Keratinocyte (primary cell): ENCODE measurements at places on chromosomes 6 and 20.
A peak's percentile ranks its signal among the peaks of the same experiment; 100 is the strongest.

GRCh38 chr6:157645201-157645795 is 177.7 kb upstream of the SNX9 start:
- H3K27me3 ChIP-seq = no peaks in the 10 kb centered on the region
- no peak for DNase-seq
- H3K4me3 ChIP-seq = no peak overlapping the region
- H3K27ac ChIP-seq = no peak overlapping the region
- no peaks in the 10 kb centered on the region for H3K36me3 ChIP-seq
- peaks cover 12% of the 10 kb centered on the region for H3K4me1 ChIP-seq

GRCh38 chr20:57420571-57421252 is 29.5 kb downstream of the RBM38 start:
- H3K4me3 ChIP-seq = no peak overlapping the region
- DNase-seq = no peak
- no peaks in the 10 kb centered on the region for H3K4me1 ChIP-seq
- H3K36me3 ChIP-seq = no peaks in the 10 kb centered on the region
- H3K27me3 ChIP-seq = peaks cover 53% of the 10 kb centered on the region

- H3K36me3 ChIP-seq = no peaks in the 10 kb centered on the region
- no peaks in the 10 kb centered on the region for H3K4me1 ChIP-seq
- H3K4me3 ChIP-seq = no peak overlapping the region
- DNase-seq = no peak
- no peak overlapping the region for H3K27ac ChIP-seq
Observed at GRCh38 chr6:153538491-153538890, 407.4 kb upstream of the RGS17 start.

DNA sequence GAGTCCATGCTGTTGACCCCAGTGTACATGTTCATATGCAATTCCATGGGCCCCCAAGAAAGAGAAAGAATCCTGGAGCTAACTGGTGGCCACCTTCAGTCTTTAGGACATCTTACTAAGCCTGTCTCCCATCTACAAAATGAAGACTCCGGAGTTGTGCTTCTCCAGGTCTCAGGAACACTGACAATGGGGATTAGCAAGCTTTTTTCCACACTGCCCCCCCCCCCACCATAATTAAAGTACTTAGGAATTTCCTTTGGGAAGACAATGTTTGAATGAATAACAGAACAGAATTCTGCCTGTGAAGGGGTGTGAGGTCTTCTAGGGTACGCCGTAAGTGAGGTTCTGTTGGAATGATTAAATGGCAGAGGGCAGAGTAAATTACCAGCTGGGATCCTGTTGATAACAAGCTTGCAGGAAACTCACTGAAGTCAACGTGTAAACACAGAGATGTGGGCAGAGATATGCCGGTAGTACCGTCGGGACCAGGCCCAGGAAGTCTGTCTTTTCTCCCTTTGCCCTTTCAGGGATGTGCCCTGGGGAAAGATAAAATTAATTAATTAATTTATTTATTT is 63.1 kb downstream of the ANKRD6 start:
- H3K27me3 ChIP-seq = no peaks in the 10 kb centered on the region
- no peak overlapping the region for H3K4me3 ChIP-seq
- H3K4me1 ChIP-seq = no peaks in the 10 kb centered on the region
- no peak for DNase-seq

DNA sequence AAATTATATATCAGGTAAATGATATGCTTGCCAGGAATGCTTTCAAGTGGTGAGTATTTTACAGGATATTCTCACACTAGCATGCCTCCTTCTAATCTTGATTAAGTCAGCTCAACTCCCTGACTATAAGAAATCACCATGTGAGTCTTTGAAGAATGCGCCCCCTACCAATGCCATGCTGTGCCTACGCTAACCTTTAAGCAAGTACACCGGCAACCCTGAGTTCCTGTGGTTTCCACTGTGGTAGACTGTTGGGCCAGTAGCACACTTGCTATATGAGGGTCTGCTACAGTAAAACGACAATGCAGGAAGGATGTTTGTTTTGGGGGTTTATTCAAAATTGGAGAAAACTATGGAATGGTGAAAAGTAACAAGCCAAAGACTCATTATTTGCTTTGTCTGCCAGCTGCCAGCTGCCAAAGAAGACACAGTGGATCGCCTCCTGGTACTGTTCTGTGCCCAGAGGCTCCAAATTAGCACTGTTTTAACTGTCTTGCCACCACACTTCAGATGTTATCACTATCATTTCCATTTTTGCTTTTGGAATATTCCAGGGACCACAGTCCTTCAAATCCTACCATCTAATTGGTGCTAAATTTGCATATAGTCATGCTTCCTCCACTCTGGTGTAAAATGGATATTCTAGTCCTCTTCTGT is 333.5 kb downstream of the RNGTT start:
- DNase-seq = no peak
- no peak overlapping the region for H3K27ac ChIP-seq
- no peaks in the 10 kb centered on the region for H3K36me3 ChIP-seq
- no peaks in the 10 kb centered on the region for H3K4me1 ChIP-seq
- H3K27me3 ChIP-seq = no peaks in the 10 kb centered on the region

DNA sequence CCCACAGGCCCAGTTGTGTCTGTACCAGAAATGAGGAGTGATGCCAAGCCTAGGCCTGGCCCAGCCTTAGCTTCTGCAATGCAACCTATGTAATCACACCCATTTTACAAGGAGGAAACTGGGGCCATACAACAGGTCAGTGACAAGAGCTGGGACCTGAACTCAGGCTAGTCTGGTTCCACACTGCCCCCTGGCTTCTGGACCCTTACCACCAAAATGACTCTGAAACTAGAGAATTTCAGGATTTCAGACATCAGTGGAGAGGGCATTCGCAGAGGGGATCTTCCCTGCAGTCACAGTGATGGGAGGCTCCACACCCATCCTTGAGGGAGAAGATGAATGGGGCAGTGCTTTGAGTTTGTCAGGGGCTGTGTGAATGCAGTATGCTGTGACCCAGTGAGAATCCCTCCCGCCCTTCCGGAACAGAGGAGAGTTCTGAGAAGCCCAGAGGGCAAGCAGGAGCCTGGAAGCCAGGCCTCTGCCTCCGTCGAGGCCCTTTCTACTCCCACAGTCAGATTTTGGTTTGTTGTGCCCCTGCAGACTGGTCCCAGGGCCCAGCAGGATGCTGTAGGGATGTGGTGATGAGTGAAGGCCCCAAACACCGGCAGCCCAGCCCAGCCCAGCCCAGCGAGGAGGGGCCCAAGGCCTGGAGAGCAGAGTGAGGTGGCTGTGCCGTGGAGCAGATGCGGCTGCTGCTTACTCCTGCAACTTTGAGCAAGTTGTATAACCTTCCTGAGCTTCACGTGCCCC is 48.1 kb upstream of the MYL9 start:
- H3K4me1 ChIP-seq = peaks cover 33% of the 10 kb centered on the region
- H3K27ac ChIP-seq = peak overlapping the region; percentile 30
- DNase-seq = no peak
- no peaks in the 10 kb centered on the region for H3K27me3 ChIP-seq
- no peak overlapping the region for H3K4me3 ChIP-seq

GRCh38 chr6:47476781-47477496 is 650 bp upstream of the CD2AP start:
- DNase-seq = no peak
- peaks cover 30% of the 10 kb centered on the region for H3K4me1 ChIP-seq
- H3K4me3 ChIP-seq = peak overlapping the region; percentile 100
- H3K27me3 ChIP-seq = no peaks in the 10 kb centered on the region
- no peaks in the 10 kb centered on the region for H3K36me3 ChIP-seq

DNA sequence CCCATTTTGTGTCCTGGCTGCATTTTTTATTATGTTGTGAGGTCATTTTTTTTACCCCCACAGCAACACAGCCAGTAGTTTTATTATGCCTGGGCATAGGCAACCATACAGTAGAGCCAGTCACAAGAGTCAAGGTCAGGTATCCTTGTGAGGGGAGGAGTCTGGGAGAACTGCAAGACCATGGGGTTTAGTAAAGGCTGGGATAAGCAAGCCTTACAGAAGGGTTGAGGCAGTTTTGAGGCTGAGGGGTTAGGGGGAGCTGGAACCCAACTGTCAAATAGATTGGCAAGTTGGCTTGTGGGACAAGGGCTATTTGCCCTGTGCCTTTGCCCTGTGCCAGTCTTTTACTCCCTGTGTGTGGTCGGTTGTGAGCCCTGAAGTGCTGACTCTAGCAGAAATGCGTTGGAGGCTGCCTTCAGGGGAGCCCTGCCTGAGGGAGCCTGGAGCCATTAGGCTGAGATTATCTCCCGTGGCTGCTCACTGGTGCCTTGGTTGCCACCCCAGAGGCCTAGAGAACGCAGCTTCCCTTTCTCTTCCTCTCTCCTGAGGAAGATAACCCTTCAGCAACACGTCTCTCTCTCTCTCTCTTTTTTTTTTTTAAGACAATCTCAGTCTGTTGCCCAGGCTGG is 31.1 kb downstream of the RALY start:
- H3K36me3 ChIP-seq = no peaks in the 10 kb centered on the region
- H3K27me3 ChIP-seq = no peaks in the 10 kb centered on the region
- H3K4me1 ChIP-seq = peaks cover 49% of the 10 kb centered on the region
- DNase-seq = no peak
- no peak overlapping the region for H3K4me3 ChIP-seq
- H3K27ac ChIP-seq = no peak overlapping the region

GRCh38 chr6:130306377-130306776 is 59.4 kb upstream of the TMEM200A start:
- H3K27me3 ChIP-seq = no peaks in the 10 kb centered on the region
- no peak for DNase-seq
- H3K27ac ChIP-seq = no peak overlapping the region
- H3K36me3 ChIP-seq = no peaks in the 10 kb centered on the region
